ENCODE measurements at places on chromosomes 7 and 10.

- no peak for DNase-seq
Measured at GRCh38 chr10:73414230-73414945, 530 bp upstream of the ANXA7 start.

DNA sequence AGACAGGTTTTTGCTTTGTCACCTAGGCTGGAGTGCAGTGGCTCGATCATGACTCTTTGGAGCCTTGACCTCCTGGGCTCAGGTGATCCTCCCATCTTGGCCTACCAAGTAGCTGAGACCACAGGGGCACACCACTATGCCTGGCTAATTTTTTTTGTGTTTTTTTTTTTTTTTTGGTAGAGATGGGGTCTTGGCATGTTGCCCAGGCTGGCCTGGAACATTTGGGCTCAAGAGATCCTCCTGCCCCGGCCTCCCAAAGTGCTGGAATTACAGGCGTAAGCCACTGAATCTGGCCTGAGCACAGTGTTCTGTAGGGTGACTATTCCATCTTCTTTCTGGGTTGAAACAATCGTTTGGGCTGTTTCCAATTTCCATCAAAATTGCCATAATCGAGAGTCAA lies 1.5 kb upstream of the MUC3A start:
- no peak for DNase-seq

GRCh38 chr7:50628434-50629084 lies 63.4 kb upstream of the DDC start:
- DNase-seq = no peak

- no peak for DNase-seq
Measured at GRCh38 chr7:116683786-116684185, 11.8 kb downstream of the MET start.

DNA sequence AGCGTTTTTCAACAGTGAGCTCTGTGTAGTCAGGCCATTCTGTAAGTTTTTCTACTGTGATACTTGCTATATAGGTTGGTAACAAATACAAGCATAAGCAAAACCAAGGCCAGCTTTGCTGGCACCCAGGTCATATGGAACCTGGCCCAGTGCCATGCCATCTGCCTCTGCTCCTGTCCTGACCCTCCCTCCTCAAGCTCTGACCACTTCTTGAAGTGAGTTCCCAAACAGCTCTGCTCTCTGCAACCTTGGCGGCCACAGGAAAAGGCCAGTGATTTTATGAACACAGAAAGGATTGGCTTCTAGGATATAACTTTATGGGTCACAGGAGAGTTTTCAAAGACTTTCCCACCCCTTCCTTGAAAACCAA lies 12.8 kb downstream of the NOD1 start:
- no peak for DNase-seq

DNA sequence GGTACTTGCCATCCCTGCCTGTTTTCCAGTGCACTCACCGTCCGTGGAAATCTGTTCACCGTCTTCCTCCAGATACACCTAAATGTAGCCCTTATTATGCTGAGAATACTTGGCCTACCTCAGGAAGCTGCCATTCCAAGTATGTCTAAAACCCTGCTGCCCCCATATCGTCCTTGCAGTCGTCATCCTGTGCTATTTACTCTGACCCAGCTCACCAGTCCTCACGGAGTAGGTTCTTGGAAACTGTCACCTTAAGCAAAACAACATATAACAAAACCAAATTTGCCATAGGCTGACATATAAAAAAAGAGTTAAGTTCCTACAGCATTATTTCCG lies 880 bp upstream of the PIP4K2A start:
- DNase-seq = no peak

DNA sequence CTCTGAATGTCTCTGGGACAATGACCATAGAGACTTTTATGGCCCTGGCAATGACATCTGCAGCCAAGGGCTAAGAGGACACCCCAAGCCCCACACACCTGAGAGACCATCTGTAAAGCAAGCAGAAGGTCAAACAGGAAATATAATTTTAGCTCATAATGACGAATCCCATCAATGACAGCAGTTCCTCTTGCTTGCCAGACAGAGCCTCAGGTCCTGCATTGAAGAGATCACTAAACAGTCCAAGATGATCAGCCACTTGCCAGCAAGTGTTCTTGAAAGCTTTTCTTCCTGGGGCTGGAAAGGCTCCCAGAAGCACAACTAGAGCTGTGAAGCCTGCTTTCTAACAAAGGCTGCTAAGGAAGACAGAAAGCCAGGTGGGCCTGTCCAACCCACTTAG lies 993.7 kb upstream of the AUTS2 start:
- DNase-seq = no peak

DNA sequence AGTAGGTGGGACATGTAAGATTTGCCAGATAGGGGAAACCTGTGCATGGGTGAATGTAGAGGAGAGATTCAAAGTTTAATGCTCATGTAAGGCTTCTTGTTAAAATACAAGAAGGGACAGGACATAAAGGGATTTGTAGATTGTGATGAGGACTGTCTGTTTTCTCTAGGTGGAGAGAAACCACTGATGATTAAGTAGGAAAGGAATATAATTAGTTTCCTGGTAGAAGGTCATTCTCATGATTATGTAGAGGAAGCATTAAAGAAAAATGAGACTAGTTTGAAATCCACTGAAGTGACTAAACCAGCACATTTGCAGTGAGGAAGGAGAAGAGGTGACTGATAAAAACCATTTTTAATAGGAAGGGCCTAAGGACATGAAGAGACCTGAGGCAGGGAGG lies 19.6 kb upstream of the MACC1 start:
- DNase-seq = no peak

GRCh38 chr10:75466001-75466400 lies 34.6 kb downstream of the LRMDA start:
- DNase-seq = no peak

- no peak for DNase-seq
Measured at GRCh38 chr10:2284071-2284470, 546.7 kb upstream of the ADARB2 start.

- DNase-seq = no peak
Measured at GRCh38 chr7:50739744-50740435, 42.8 kb downstream of the GRB10 start.

DNA sequence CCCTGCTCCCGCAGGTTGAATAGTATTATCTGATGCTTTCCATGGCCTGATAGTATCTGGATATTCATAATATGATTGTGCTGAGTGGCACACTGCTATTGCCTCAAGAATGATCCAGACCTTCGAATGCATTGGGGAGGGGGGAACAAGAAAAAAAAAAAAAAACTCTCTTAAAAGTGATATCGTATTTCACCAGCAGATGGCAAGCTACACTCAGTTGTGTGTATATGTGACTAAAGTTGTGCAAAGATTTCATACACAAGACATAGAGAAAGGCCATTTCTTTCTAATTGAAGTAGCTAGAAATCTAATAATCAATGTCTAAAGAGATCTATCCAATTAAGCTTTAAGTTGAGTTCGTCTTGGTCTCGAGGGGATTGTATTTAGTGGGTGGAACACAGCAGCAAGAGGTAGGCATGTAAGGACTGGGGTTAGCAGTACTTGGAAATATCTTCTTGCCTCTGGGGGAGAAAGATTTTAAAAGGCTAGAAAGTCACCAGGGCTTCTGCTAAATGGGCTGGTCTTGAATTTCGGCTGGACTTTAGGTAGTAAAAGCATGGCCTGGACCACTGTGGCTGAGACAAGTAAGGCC lies 15.3 kb downstream of the SFRP4 start:
- DNase-seq = peak; percentile 10

- no peak for DNase-seq
Measured at GRCh38 chr10:45514291-45515270, 140.6 kb downstream of the ALOX5 start.

DNA sequence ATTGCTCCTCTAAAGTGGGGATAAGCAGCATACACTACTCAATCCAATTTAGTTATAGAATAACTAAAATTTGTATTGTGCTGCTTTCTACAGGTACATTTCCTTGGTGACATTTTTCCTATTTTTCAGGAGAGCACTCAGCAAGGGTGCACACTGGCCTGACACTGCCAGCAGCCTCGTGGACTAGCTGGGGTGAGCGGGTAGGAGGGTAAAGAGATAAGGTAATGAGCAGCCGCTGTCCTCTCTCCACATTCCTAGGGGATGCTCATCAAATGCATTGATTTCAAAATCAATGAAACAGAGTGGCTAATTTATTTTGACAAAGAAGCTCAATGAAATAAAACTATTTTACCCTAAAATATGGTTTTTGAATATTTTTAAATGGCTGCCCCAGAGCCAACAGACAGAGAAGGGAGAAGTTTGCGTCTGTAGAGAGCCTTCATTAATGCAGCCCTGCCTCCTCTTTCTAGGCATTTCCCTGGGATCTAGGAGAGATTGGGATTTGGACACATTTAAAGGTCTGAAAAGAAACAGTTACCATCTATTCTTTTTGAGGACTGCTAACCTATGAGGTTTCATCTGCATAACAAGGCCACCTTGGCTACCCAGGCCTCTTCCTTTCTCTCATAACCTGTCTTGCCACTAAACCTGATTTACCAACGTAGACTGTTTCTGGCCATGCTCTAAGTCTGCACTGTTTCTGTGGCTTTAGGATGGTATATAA lies 561.0 kb downstream of the IPMK start:
- DNase-seq = no peak
